Natural killer cell treated with Interleukin-12 subunit alpha and Interleukin-12 subunit beta and Interleukin-15 and Interleukin-18, amount 100 ng/mL, for 72 hours (primary cell): ENCODE measurements at places on chromosomes 6 and 20.
A peak's percentile ranks its signal among the peaks of the same experiment; 100 is the strongest.

- no peak for DNase-seq
Observed at GRCh38 chr20:13251106-13251903, 30.2 kb downstream of the ISM1 start.

GRCh38 chr20:23229989-23230388 is 120.6 kb upstream of the NXT1 start:
- no peak for DNase-seq

DNA sequence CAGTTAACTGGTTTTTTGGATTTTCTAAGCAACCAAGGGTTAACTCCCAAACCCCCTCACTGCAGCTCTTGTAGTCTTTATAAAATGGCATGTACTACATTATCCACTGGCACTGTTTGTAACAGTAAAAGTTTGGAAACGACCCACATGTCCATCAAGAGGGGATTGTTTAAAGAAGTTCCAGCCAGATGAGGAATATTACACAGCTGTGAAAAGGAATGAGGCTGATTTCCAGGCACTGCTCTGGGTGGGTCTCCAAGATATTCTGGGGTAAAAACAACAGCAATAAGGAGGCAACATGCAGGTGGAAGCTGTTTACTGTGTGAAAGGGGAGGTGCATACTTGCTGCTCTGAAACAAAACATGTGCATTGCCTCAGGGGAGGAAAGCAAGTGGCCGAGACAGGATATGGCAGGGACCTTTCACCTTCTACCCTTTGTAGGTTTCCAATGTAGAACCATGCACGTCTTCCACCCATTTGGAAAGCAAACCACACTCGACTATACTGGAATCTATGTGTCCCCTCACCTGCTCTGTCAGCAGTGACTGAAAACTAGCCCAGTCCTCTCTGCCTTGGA is 51.9 kb downstream of the GRM4 start:
- DNase-seq: no peak

DNA sequence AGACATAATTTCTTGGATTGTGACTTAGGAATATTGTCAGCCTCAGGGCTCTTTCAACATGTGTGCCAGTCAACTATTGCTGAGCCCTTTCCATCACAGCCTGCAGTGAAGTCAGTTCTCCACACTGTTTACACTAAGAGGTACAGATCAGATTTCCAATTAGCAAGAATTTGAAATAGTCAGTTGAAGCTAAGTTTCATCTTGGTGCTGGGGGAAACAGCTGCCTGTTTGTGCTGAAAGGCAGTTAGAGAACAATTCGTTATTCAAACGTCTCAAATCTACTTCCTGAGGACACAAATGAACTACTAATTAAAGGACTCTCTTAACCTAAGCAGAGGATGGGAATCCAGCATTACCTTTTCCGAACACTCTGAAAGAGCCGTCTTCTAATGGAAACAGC is 25.9 kb downstream of the ADGRF1 start:
- DNase-seq: no peak

GRCh38 chr6:5067305-5067704 is 17.8 kb upstream of the PPP1R3G start:
- DNase-seq: no peak

DNA sequence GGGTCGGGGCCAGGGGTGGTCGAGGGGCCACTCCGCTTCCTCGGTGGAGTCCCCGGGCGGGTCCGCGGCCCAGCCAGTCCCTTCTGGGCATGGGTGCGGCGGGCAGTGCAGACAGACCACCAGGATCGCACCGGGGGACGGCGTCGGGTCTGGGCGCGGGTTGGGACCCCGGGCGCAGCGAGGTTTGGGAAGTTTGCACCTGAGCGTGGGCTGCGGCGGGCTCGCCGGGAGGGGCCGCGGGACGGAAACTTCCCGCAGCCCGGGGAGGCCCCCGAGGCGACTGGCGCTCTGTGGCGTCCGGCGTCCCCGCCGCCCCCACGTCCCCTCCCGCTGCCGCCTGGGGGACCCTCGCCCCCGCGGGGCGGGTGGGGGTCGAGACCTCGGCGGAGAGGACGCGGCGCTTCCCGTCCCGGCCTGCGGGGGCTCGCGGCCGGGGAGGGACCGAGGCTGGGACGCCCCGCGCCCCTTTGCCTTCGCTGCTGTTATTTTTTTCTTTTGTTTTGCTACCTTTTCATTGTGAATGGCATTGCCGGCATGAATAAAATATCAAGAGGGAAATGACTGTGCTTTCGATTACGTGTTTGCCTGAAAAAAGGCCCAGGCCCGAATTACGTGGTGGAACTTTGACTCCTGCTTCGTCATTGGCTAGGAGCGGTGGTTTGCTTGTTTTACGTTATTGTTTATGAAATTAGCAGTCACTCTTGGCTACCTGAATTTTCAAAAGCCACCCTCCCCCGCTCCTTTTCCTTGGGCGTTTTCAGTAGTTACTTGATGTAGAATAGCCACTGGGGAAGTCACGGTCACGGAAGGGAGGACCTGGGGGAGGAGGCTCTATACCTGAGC is 703 bp downstream of the SNX9 start:
- peak; percentile 65 for DNase-seq
